ENCODE measurements at places on chromosomes 4 and X. TPM values are rescaled to one million over a fixed set of nuclear protein-coding genes. Genes with fewer than 3 reads are reported as not detected.

The SPIN2A gene
- 1.5 TPM for total RNA-seq

The DMD gene
- total RNA-seq, result 260 TPM

DNA sequence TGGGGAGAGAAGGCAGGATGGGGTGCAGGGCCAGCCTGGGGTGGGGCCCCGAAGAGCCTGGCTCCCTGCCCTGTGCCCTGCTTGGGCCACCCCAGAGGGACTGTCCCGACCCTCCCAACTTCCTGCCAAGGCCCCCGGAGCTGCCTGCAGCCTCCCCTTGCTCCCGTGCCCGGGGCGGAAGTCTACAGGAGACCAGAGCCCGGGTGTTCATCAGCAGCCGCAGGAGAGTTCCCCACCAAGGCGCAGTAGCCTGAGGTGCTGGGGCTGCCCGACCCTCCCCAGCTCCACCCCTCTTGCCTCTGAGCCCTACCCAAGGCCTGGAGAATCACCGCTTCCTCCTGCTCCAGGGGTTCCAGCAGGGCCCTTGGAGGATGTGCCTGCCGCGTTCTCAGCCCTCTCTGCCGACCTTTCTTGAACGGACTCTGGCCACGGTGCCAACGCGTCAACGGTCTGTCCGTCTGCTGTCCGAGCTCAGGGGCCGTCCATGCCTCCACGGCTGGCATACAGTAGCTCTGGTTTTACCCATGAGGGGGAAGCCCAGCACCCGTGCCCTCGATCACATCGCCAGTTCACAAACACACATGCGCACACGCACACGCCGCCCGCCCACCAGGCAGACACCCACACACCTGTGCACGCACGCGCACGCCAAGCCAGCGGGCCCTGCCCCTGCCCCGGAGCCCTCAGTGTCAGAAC, 36.0 kb upstream of the SPON2 start:
- peak; percentile 72 for DNase-seq

GRCh38 chr4:23717528-23718248, 172.2 kb downstream of the PPARGC1A start:
- DNase-seq, result no peak
